Diencephalon (tissue), 1 donor: ENCODE measurements at places on chromosomes 5 and 9. TPM values are rescaled to one million over a fixed set of nuclear protein-coding genes. Genes with fewer than 3 reads are reported as not detected.

ARSI gene
- total RNA-seq: 0.46 TPM

SEC24A gene
- 26.1 TPM for total RNA-seq

CREB3 gene
- 33.0 TPM for total RNA-seq

ENTREP1 gene
- total RNA-seq: 7.8 TPM

FBXO4 gene
- total RNA-seq: 14.8 TPM

KCNN2 gene
- 33.9 TPM for total RNA-seq

TNFSF8 gene
- 0.92 TPM for total RNA-seq

OSMR gene
- total RNA-seq: 2.8 TPM

NR2F1-AS1 gene
- 82.4 TPM for total RNA-seq

NAIF1 gene
- total RNA-seq: 7.4 TPM

LECT2 gene
- not detected for total RNA-seq

OBP2B gene
- total RNA-seq: not detected

CDC37L1 gene
- 33.0 TPM for total RNA-seq

HBEGF gene
- 18.2 TPM for total RNA-seq

RGS3 gene
- 28.6 TPM for total RNA-seq

RPL35 gene
- 838 TPM for total RNA-seq

TMEM215 gene
- total RNA-seq: 9.0 TPM

TAF1L gene
- total RNA-seq: under 0.01 TPM

PCDHAC1 gene
- 42.7 TPM for total RNA-seq

GFI1B gene
- total RNA-seq: 0.23 TPM

PRLR gene
- total RNA-seq: 4.6 TPM

TMC1 gene
- total RNA-seq: 0.46 TPM

C9orf43 gene
- 0.69 TPM for total RNA-seq

RABEPK gene
- total RNA-seq: 25.1 TPM

PTGES gene
- total RNA-seq: 9.5 TPM

PLPPR1 gene
- 152 TPM for total RNA-seq

CD72 gene
- total RNA-seq: 0.46 TPM

PIP5K1B gene
- 7.6 TPM for total RNA-seq

HCN1 gene
- total RNA-seq: 13.4 TPM

CDKN2B gene
- 0.92 TPM for total RNA-seq

F2RL2 gene
- total RNA-seq: 1.2 TPM

ADRA1B gene
- 6.9 TPM for total RNA-seq

PTGR1 gene
- total RNA-seq: 25.1 TPM

DCTN4 gene
- total RNA-seq: 107 TPM

EIF4E1B gene
- total RNA-seq: 0.46 TPM

TMEM174 gene
- not detected for total RNA-seq

ENTPD2 gene
- total RNA-seq: 3.2 TPM

IGFBPL1 gene
- 38.3 TPM for total RNA-seq

SPINK4 gene
- not detected for total RNA-seq

LSM11 gene
- 95.5 TPM for total RNA-seq

PCDHB11 gene
- 14.8 TPM for total RNA-seq

LCN15 gene
- not detected for total RNA-seq

ZNF169 gene
- 6.5 TPM for total RNA-seq

HTR4 gene
- total RNA-seq: 5.5 TPM

SKP1 gene
- 266 TPM for total RNA-seq

AK1 gene
- 68.7 TPM for total RNA-seq

TPPP gene
- total RNA-seq: 27.5 TPM
